CD8-positive, alpha-beta memory T cell (primary cell): ENCODE measurements at places on chromosomes 3 and 15. TPM values are rescaled to one million over a fixed set of nuclear protein-coding genes. Genes with fewer than 3 reads are reported as not detected.

GRCh38 chr15:66650433-66650832 is 51.6 kb upstream of the SMAD6 start:
- H3K4me3 ChIP-seq, result no peak overlapping the region
- DNase-seq, result no peak
- H3K27ac ChIP-seq, result no peak overlapping the region
- H3K4me1 ChIP-seq, result peaks cover 2% of the 10 kb centered on the region
- no peaks in the 10 kb centered on the region for H3K27me3 ChIP-seq
- no peaks in the 10 kb centered on the region for H3K36me3 ChIP-seq

GRCh38 chr15:28118083-28118482 is 19.0 kb upstream of the OCA2 start:
- H3K4me3 ChIP-seq, result no peak overlapping the region
- H3K36me3 ChIP-seq, result peaks cover 26% of the 10 kb centered on the region
- H3K27me3 ChIP-seq, result no peaks in the 10 kb centered on the region
- DNase-seq, result no peak

Gene CLDN16
- not detected for total RNA-seq

Gene TTC21A
- total RNA-seq, result 1.1 TPM

- H3K4me3 ChIP-seq, result no peak overlapping the region
- H3K4me1 ChIP-seq, result peaks cover 38% of the 10 kb centered on the region
- no peaks in the 10 kb centered on the region for H3K36me3 ChIP-seq
- no peak overlapping the region for H3K27ac ChIP-seq
- no peak for DNase-seq
Observed at GRCh38 chr15:58777107-58777506, 6.0 kb downstream of the MINDY2 start.

- H3K36me3 ChIP-seq, result no peaks in the 10 kb centered on the region
- H3K4me3 ChIP-seq, result no peak overlapping the region
- no peak for DNase-seq
Observed at GRCh38 chr15:29736012-29736743, 86.1 kb downstream of the TJP1 start.

DNA sequence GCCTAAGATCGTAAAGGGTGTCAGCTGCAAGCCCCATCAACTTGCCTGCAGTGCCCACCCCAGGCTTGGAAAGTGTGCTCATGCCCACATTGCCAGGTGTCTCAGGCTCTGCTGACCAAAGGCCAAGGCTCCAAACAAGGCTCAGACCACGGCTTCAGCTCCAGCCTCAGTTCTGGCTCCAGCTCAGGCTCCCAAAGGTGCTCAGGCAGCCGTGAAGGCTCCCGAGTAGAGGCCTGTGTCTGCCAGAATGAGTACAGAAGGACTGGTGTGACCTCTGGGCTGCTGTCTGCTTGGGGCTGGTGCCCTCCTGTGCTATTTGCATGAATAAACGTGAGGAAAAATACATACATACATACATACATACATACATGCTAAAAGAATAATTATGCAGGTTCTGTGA is 27.9 kb upstream of the UACA start:
- no peaks in the 10 kb centered on the region for H3K4me1 ChIP-seq
- no peak overlapping the region for H3K27ac ChIP-seq
- no peak for DNase-seq
- no peak overlapping the region for H3K4me3 ChIP-seq

GRCh38 chr3:148211725-148212124 is 486.0 kb upstream of the AGTR1 start:
- H3K36me3 ChIP-seq, result no peaks in the 10 kb centered on the region
- H3K4me1 ChIP-seq, result no peaks in the 10 kb centered on the region
- no peak overlapping the region for H3K27ac ChIP-seq
- H3K4me3 ChIP-seq, result no peak overlapping the region
- H3K27me3 ChIP-seq, result no peaks in the 10 kb centered on the region

Gene GUCA1C
- not detected for total RNA-seq

Gene RETNLB
- total RNA-seq, result not detected

- H3K4me3 ChIP-seq, result no peak overlapping the region
- no peaks in the 10 kb centered on the region for H3K36me3 ChIP-seq
- H3K27ac ChIP-seq, result no peak overlapping the region
- no peaks in the 10 kb centered on the region for H3K27me3 ChIP-seq
- H3K4me1 ChIP-seq, result peaks cover 7% of the 10 kb centered on the region
Observed at GRCh38 chr3:126917232-126917804, 65.6 kb upstream of the PLXNA1 start.

GRCh38 chr3:101634591-101635196 is 42.2 kb downstream of the ZBTB11 start:
- H3K27ac ChIP-seq, result peak overlapping the region; percentile 79
- no peak for DNase-seq
- no peaks in the 10 kb centered on the region for H3K4me1 ChIP-seq
- no peak overlapping the region for H3K4me3 ChIP-seq
- H3K36me3 ChIP-seq, result no peaks in the 10 kb centered on the region
- no peaks in the 10 kb centered on the region for H3K27me3 ChIP-seq

- DNase-seq, result no peak
- H3K27ac ChIP-seq, result no peak overlapping the region
- peaks cover 47% of the 10 kb centered on the region for H3K4me1 ChIP-seq
- H3K27me3 ChIP-seq, result no peaks in the 10 kb centered on the region
- no peak overlapping the region for H3K4me3 ChIP-seq
Observed at GRCh38 chr15:99423186-99424130, 142.3 kb upstream of the MEF2A start.

DNA sequence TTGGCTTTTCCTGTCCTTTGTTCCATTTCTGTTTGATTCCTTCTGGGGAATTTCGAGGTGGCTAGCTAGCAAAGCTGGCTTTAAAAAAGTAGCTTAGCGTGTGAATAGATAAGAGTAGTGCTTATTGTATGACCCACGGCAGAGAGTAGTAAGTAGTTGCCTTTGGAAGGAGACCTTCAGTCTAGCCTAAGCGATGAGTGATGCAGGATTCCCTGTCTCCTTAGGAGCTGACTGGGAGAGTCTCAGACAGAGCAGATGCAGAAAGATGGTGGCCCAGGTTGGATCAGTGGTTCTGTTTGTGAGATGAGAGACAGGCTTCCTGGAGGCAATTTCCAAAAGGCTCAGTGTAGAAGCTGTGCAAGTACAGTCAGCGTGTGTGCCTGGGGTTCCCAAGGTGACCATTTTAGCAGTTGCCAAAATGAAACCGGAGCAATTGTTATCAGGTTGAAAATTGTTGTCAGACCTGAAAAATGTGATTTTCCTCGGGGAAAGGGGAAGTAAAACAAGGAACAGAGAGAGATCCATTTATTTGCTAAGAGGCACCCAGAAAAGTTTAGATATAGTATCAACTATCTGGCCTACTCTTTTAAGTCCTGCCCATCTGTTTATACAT is 681 bp upstream of the IL5RA start:
- H3K27ac ChIP-seq, result peak overlapping the region; percentile 64
- DNase-seq, result no peak
- no peaks in the 10 kb centered on the region for H3K4me1 ChIP-seq

Gene ZBBX
- total RNA-seq, result not detected

DNA sequence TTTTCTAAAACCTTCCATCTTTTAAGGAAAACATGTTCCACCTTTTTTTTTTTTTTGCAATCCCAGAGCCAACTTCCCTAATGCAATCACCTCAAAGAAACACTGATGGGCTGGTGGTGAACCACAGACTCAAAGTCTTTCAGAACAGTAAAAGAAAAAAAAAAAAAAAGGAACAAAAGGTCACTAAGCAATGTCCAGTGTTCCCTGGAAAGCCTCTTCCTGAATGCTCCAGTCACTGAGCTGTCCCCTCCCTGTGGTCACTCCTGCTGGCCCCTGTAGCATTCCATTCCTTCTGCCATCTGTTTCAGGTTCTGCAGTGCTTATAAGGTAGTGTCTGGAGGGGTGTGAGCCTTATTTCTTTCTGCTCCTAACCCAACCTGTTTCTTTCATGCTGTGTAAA is 53.3 kb downstream of the AAGAB start:
- no peak overlapping the region for H3K4me3 ChIP-seq
- no peak for DNase-seq
- peaks cover 14% of the 10 kb centered on the region for H3K36me3 ChIP-seq
